ENCODE measurements at places on chromosomes 16 and 17.

DNA sequence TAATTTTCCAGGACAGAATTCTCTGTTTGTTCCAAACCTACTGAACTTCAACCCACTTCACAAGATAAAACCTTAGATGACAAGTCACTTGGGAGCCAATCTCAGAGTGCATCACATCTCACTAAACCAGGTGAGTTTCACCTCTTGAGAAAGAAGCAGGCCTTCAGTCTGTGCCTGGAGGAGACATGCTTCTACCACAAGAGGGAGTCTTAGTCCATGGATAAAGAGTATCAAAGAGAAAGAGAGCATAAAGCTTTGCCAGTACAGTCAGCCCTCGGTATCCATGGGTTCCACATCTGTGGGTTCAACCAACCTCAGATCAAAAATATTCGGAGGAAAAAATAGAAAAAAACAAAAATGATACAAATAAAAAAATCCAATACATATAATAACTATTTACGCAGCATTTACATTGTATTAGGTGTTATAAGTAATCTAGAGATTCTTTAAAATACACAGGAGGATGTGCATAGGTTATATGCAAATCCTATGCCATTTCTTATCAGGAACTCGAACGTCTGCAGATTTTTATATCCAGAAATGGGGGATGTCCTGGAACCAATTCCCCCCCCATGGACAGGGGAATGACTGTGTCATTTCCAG lies 37.7 kb downstream of the DUSP14 start:
- peak; percentile 66 for DNase-seq

- peak; percentile 55 for DNase-seq
These were observed 13.2 kb downstream of the RAI1 start for GRCh38 chr17:17694169-17695081.

DNA sequence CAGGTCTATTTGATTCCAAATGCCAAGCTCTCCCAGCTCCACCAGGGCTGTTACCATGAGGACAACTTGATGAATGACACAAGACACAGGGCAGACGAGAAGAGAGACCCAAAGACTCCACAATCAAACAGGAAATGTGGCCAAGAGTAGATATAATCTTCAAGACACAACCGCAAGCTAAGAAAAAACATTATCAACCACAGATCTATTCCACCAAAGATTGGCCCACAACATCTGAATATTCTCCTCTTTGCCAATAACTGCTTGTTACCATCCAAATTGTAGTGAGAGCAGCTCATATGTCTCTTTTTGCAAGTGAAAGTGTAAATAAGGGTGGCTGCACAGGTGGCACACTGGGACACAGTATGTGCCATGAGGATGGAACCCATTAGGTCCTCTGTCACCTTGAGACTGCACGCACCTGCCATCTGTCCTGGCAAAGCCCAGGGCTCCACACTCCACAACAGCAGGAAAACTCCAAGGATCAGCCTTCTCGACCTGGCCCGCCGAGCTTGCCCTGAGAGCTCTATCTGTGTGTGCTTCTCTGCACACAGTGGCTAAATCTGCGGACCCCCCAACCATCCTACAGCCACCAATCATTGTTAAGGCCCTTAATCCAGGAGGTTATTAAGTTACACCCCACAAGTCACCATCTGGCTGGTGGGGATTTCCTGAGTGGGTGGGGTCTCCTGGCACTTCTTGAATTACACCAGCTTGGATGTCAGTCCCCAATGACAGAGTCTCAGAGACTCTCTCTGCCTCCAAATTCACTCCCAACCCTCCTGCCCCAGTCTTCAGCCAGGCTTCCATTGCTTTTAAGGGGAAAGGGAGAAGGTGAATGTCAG lies 50.5 kb downstream of the DYNLRB2 start:
- no peak for DNase-seq

- no peak for DNase-seq
These were observed 91.4 kb downstream of the HIC1 start for GRCh38 chr17:2146132-2146871.

DNA sequence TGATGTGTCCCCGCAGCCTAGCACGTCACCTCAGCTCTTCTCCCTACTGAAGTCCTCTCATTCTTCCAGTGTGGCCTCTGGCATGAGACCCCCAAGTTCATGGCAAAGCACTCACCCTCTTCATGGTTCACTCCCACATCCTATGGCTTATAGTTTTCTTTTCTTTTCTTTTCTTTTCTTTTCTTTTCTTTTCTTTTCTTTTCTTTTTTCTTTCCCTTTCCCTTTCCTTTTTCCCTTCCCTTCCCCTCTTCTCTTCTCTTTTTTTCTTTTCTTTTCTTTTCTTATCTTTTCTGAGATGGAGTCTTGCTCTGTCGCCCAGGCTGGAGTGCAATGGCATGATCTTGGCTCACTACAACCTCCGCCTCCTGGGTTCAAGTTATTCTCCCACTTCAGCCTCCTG lies 58.4 kb upstream of the NLRP1 start:
- DNase-seq: no peak

- peak; percentile 92 for DNase-seq
These were observed 23.2 kb downstream of the MAP3K14 start for GRCh38 chr17:45293413-45294211.

- no peak for DNase-seq
These were observed 20.0 kb upstream of the ZFHX3 start for GRCh38 chr16:73067671-73068540.

- no peak for DNase-seq
These were observed 21.2 kb downstream of the SOCS3 start for GRCh38 chr17:78338486-78339259.

DNA sequence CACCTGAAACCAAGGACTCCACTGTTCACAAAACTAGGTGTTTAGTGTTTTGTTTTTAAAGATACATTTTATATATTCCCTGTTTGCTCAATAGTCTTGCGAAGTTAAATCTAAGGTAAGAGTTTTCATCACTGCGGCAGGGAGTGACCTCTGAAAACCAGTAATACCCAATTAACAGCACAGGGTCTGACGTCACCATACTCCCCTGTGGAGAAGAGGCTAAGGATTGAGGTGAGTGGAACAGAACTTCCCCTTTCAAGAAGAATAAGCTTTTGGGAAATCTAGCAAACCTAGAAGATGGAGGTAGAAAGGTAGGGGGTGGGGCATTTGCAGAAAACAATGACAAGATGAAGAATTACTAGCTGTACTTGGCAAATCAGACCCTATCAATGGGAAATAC lies 120.7 kb downstream of the CDH8 start:
- no peak for DNase-seq

GRCh38 chr17:27445971-27446370 lies 10.3 kb upstream of the KSR1 start:
- no peak for DNase-seq

- DNase-seq: no peak
These were observed 44.4 kb downstream of the SEC14L1 start for GRCh38 chr17:77185137-77185536.

- no peak for DNase-seq
These were observed 32.4 kb downstream of the TBC1D3B start for GRCh38 chr17:36144014-36144413.

GRCh38 chr17:71725811-71726210 lies 395.0 kb upstream of the SOX9 start:
- no peak for DNase-seq

DNA sequence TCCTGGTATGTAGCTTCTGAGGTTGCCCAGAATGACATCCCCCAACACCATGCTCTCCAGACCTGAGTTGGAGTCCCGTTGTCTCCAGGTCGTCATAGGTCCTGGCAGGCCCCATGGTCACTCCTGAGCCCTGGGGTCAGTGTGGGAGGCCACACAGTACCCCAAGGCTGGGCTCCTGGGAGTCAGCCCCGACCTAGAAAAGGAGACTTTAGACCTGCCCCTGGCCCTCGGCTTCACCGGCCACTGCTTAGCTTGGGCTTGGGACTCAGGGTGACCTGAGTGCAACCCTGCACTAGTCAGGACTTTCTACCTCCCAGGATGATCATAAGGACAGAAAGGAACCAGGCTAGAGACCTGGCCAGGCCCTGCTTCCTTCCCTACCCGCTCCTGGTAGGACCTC lies 65.8 kb downstream of the PRMT7 start:
- DNase-seq: no peak

GRCh38 chr17:9343516-9343915 lies 232.1 kb downstream of the STX8 start:
- no peak for DNase-seq

GRCh38 chr16:21962475-21962874 lies 9.3 kb downstream of the UQCRC2 start:
- no peak for DNase-seq

GRCh38 chr17:57487573-57487972 lies 231.2 kb downstream of the MSI2 start:
- no peak for DNase-seq

- peak; percentile 11 for DNase-seq
These were observed 192.9 kb upstream of the C17orf78 start for GRCh38 chr17:37182786-37183465.

DNA sequence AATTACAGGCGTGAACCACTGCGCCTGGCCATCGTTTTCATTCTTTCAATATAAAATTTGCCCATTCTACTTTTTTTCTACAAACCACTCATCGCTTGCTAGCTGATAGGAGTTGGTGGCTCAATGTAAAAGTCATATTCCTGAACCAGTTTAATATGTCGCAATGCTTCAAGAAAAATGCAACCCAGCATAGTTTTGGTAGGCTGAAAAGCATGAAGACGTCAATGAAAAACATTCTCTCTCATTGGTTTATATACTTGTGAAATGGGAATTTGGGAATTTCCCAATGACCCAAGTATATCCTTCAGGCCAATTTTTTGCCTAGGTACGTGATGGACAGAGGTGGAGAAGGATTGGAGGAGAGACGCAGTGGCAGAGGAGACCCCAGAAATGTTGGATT lies 26.9 kb downstream of the USP43 start:
- DNase-seq: peak; percentile 69

- DNase-seq: no peak
These were observed 7.4 kb upstream of the PMFBP1 start for GRCh38 chr16:72179204-72179970.

GRCh38 chr17:50144845-50145531 lies 5.5 kb downstream of the PPP1R9B start:
- DNase-seq: no peak

GRCh38 chr17:60392845-60393702 lies 1.1 kb upstream of the USP32 start:
- peak; percentile 40 for DNase-seq

- no peak for DNase-seq
These were observed 102.9 kb downstream of the TMEM132E start for GRCh38 chr17:34682305-34682704.

- DNase-seq: no peak
These were observed 44.9 kb upstream of the CACNG5 start for GRCh38 chr17:66789961-66790437.

DNA sequence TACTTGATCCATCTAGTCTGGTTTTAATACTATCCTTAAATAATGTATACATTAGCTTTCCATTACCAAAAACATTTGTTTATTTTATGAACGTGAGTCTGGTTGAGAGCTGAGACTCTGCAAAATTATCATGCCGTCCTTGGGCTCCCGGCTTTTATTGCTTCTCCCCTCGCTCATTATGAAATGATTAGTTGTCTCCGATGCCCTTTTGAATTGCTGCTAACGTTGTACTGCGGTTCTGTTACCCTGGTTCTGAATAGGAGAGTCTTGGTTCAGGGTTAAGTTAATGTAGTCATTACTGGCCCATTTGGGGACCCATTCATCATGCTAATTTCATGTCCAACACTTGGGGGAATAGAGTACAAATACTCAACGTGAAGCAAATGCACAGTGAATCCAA lies 12.8 kb downstream of the XYLT1 start:
- DNase-seq: no peak

DNA sequence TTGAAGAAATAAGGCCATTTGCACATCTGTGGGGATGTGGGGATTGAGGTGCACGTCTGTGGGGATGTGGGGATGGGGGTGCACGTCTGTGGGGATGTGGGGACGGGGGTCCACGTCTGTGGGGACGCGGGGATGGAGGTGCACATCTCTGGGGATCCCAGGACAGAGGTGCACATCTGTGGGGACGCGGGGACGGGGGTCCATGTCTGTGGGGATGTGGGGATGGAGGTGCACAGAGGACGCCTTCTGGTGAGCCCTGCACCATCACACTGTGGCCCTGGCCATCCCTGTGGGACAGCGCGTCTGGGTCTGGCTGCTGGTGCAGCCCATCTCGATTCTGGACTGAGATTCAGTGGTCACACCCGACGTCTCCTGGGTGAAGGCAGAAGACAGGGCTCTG lies 161.4 kb downstream of the LAT start:
- no peak for DNase-seq

DNA sequence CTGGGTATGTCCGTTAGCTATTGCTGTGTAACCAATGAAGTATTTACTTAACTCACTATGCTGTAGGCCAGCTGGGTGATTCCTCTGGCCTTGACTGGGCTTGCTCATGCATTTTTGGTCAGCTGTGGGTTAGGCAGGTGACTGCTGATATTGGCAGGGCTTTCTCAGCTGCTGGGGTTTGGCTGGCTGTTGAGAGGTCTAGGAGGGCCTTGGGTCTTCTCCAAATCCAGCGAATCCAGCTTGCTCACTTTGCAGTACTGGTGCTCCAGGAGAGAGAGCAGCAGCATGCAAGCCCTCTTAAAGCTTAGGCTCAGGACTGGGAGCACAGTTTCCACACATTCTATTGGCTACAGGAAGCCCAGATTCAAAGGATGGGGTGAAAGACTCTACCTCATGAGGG lies 270.1 kb downstream of the PHKB start:
- DNase-seq: peak; percentile 85

DNA sequence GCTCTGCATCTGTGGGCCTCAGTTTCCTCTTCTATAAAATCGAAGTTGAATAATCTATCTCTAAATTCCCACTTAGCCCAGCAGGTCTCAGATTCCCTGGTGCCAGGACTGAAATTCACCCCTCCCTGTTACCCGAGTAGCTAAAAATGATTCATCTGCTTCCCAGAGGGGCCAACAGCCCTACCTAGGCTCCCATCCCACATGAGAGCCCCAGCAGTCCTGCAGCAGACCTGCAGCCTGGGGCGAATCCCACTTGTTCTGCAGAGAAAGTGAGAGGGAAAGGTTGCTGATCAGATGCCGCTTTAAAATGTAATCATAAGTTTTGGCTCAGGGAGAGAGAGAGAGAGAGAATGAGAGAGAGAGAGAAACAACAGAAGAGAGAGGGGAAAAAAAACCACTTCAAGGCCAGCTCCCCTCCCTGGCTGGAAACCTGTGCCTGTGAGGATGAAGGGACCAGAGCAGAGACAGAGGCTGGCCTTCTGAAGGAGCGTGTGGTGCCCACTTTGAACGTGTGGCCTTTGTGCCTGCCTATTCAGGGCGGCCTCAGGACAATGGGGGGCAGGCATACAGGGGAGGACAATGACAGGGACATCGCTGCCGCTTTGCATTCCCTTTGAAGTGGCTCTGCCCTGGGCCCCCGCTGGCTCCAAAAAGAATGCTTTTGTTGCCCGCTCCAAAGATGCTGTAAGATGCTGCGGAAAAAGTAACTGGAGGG lies 85.2 kb upstream of the NKD1 start:
- DNase-seq: no peak

Data from AG10803 (cell line).